GM06990 (cell line): ENCODE measurements at places on chromosomes 2 and 18.

GRCh38 chr2:106270471-106270891 is 76.4 kb upstream of the UXS1 start:
- DNase-seq: no peak

- no peak for DNase-seq
Observed at GRCh38 chr2:74739733-74740241, 85.7 kb downstream of the SEMA4F start.

- DNase-seq: no peak
Observed at GRCh38 chr2:171943869-171944268, 21.6 kb downstream of the HAT1 start.

- DNase-seq: no peak
Observed at GRCh38 chr2:199085261-199085660, 372.5 kb downstream of the SATB2 start.
